ENCODE measurements at places on chromosomes 5 and 9.

GRCh38 chr9:136823136-136824046 is 15.6 kb downstream of the RABL6 start:
- no peak for DNase-seq

DNA sequence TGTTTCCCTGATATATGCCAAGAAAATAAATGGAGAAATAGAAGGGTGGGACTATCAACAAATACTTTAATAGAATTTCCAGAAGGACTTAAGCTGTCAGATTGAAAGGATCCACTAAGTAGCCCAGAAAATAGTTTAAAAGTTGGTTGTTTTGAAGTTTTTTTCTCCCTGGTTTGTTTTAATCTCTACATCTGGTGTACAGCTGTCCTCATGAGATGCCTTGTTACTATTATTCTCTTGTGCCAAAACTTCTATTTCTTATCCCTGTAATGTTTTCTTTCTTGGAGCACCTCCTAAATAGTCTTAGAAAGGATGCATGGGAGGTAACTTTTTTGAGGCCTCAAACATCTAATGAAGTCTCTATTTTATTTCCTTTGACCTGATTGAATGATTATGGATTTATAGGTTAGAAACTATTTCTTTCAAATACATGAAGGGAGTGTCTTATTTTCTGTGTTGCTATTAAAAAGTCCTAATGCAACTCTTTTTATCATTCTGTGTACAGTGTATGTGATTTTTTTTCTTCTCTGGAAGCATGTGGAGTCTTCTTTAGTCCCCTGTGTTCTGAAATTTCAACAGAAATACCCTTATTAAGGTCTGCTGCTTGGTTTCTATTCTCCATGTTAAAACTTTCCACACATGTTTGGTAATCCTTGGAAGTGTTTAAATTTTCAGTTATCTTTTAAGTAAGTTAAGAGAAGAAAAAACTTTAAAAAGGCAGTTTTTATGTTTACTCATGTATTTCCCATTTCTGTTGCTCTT is 140.0 kb upstream of the CDKN2B start:
- no peak for DNase-seq

- DNase-seq = no peak
Measured at GRCh38 chr5:147065071-147065470, 169.8 kb upstream of the STK32A start.

DNA sequence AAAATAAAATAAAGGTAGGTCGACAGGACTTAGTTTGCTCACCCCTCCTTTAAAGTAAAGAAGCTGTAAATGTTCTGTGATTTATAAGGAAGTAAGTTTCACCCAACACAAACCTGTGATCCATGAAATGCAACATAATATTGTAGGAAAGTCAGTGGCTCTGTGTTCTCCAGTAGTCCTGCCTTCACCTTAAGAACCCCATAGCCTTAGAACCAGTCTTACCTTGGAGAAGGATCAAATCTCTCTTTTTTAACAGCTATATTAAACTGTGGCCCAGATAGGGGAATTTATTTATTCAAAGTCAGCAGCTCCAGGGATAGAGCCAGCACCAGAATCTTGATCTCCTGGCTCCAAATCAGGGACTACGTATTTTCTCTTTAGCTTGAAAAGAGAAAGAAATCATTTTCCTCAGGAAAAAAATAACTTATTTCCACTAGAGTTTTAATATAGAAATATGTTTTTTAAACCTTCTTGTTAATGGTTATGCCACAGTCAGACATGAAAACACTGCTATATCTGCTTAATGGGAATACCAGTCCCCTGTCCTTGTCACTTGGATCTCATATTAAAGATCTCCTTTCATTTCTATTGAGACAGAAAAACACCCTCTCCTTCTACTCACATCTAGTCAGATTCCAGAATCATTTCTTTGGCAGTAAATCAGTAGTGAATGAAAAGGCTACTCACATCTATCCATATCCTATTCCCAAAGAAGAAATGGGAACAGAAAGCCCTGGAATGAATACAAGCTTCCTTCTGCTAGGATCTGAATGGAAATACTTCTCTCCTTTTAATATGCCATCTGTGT is 269.2 kb upstream of the TNC start:
- DNase-seq = no peak

GRCh38 chr5:140236891-140237598 is 62.1 kb downstream of the CYSTM1 start:
- no peak for DNase-seq

DNA sequence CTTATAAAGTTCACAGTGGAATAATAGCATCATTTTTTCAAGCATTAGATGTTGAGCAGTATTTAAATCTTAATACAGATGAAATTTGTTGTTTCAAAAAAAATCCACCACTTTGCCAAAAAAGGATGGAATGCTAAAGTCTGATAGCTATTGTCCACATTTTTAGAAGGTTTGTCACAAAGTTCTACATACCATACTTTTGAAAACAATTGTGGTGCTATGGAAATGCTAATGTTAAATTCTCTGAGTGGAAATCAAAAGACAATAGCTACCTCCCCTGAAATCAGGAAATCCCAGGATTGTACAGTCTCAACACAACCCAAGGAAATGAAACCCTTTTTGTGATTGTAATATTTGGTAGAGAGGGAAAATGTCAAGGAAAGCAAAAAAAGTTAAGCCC is 19.3 kb upstream of the GRAMD2B start:
- DNase-seq = no peak

DNA sequence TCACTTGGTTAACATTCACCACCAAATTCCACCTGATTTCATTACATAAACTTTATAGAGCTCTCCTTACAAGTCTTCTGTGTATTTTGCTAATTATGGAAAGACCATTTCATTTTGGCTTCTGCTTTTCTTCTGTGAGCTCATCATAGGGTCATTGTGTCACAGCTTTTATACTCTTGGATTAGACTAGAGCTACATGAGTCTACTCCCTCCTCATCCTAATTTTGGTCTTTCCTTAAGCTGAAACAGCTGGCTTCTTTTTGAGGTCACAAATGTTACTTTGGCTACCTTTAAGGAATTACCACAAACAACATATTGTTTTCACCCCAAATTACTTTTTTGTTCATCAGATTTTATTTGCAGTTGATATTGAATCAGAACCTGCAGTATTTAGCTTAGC is 103.0 kb downstream of the NPR3 start:
- no peak for DNase-seq

DNA sequence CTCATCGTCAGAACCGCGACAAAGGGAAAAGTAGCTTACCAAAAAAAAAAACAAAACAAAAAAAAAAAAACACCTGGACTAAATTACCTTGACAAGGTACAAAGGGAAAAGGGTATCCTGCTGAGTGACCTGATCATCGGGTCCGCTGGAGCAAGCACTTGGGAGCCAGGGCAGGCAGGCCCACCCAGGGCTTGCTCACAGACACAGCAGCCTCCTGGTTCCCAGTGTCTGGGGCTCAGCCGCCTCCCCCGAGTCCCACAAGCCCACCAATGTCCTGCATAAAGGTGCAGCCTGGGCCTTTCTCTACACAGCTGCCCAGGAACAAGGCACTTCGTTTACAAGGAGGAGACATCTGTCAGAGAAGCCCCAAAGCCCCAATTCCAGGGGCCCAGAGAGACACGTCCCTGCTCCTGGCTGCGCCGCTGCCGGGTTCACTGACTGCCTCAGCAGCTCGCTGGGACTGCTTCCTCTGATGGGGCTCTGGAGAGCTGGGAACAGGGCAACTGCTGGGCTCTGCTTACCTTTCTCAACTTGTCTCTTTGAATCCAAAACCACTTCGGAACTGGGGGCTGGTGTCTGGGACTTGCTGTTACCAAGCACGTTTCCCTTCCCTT is 63.4 kb downstream of the GOLM1 start:
- DNase-seq = no peak

DNA sequence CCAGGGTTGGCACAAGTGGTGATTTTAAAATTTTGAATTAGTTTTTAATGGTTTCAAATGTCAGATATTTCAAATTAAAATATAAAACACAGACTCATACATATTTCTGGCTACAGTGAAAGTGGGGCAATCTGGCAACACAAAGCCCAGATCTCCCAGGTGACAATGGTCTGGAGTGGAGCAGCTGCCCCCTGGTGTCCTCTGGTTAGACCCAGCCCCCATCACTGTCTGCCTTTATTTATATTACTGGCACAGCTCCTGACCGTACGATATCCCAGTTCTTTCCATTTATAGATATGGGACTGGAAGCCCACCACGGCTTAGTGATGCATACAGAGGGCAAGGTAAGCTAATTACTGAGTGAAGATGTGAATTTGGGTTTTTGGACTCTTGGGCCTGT is 37.3 kb downstream of the MACIR start:
- DNase-seq = no peak

DNA sequence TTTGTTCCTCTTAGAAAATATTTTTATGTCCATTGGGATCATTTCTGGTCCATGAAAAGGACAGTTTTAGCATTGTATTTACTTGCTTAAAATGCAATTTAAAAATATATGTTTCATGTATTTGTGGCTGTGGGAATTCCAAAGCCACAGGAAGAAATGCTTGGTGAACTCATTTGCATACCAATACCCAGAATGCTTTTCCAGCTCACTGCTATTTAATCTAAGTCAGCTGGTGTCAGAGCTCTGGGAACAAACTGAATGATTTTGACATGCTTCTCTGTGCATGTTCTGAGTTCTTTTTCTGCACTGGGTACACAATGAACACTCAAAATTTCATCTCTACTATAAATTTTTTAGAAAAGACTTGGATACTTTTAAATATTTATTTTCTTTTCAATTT is 482.8 kb upstream of the ARRDC3 start:
- DNase-seq = no peak

DNA sequence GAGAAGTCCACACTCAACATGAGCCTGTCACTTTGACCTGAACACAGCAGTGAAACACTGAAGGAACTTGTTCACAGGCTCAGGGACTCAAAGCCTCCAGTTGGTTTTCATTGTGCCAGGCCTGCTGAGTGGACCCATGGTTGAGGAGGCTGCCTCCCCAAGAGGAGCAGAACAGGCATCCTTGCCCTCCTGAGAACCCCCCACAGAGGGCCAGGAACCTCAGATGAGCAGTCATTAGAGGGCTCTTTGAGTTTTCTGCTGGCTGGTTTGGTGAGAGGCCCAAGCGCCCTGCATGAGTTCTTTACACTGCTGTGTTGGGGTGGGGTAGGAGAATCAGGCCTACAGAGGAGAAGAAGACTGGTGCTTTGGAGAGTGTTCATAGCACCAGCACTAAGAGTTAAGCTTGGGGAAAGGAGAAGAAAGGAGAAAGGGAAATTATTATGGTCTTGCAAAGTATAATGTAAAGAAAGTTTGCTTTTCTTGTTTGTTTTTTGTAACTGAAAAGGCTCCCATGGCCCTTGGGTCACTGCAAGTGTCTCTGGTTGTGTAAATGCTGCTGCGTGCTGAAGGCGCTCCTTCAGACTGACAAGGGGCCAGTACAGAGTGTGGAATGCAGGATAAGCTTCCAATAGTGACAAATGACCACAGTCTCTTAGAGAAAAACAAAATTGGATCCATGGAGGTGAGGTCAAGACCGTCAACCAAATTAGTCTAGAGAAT is 100.2 kb downstream of the PDE8B start:
- no peak for DNase-seq

GRCh38 chr5:113273948-113274347 is 160.8 kb downstream of the TSSK1B start:
- DNase-seq = no peak

DNA sequence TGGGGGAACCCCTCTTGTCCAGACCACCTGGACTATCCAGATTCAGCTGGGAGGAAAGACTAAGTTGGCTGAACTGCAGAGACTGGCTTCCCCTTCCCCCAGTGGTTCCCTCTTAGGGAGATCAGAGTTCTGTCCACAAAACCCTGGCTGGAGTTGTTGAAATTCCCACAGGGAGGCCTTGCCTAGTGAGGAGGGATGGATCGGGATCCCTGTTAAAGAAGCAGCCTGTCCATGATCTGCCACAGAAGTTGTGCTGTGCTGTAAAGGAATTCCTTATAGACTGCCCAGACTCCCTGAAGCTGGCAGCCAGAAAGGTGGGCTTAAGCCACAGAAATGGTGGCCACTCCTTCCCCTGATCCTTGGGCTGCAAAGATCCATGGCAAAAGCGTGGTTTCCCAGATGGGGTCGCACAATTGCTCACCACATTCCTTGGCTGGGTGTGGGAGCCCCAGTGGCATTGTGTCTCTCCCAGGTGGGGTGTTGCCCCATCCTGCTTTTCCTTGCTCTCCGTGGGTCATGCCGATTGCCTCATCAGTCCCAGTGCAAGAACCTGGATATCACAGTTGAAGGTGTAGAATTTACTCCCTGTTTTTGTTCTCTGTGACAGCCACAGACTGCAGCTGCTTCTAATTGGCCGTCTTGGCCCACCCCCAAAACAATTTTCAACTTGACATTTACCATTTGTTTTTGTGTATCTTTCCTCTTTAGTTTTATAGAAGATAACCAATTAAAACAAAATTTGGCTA is 342.4 kb downstream of the FGF10 start:
- DNase-seq = no peak

GRCh38 chr9:2317591-2317990 is 302.4 kb downstream of the SMARCA2 start:
- no peak for DNase-seq

- DNase-seq = no peak
Measured at GRCh38 chr5:14782591-14782990, 89.0 kb downstream of the ANKH start.

- DNase-seq = no peak
Measured at GRCh38 chr5:161095953-161096352, 243.9 kb upstream of the ATP10B start.

DNA sequence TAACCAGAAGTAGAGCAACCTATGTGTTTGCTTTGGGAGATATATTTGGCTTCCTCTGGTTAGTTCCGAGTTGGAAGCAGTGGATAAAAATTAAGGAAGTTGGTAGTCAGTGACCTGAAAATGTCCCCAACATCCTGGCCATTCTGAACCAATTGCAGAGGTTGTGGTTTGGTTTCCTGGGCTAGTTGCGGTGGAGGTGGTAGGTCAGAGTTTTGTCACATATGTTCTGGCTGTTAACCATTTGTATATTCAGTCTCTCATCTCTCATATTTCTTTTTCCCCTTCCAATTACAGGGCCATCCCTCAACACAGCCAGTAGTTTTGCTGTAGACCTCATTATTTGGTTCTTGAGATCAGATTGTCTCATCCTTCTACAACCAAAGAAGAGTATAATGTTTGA is 1026.9 kb downstream of the PTPRD start:
- DNase-seq = no peak

GRCh38 chr5:61329550-61330128 is 2.4 kb upstream of the ZSWIM6 start:
- DNase-seq = no peak

GRCh38 chr5:59418808-59419207 is 474.7 kb downstream of the PDE4D start:
- DNase-seq = no peak

All from stimulated activated CD4-positive, alpha-beta T cell treated with anti-CD3 and anti-CD28 coated beads, Interleukin-15, amount 100 ng/mL, for 1 hour (primary cell).